ENCODE measurements at places on chromosomes 2 and 18.

GRCh38 chr2:20781656-20782265, 41.1 kb downstream of the LDAH start:
- no peak for DNase-seq

DNA sequence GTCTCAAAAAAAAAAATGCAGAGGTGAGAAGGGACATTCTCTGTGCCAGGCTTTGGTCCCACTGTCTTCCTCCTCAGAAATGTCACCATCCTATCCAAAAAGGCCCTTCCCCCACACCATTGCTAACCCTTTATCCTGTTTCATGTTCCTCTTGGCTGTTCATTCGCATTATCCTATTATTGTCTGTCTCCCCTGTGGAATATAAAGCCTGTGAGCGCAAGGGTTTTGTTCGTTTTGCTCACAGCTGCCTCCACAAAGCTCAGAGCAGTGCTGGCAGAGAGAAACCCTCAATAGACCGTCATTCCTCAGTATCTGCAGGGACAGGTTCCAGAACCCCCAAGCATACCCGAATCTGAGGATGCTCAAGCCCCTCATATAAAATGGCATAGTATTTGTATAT, 91.8 kb downstream of the LOXHD1 start:
- DNase-seq = no peak

DNA sequence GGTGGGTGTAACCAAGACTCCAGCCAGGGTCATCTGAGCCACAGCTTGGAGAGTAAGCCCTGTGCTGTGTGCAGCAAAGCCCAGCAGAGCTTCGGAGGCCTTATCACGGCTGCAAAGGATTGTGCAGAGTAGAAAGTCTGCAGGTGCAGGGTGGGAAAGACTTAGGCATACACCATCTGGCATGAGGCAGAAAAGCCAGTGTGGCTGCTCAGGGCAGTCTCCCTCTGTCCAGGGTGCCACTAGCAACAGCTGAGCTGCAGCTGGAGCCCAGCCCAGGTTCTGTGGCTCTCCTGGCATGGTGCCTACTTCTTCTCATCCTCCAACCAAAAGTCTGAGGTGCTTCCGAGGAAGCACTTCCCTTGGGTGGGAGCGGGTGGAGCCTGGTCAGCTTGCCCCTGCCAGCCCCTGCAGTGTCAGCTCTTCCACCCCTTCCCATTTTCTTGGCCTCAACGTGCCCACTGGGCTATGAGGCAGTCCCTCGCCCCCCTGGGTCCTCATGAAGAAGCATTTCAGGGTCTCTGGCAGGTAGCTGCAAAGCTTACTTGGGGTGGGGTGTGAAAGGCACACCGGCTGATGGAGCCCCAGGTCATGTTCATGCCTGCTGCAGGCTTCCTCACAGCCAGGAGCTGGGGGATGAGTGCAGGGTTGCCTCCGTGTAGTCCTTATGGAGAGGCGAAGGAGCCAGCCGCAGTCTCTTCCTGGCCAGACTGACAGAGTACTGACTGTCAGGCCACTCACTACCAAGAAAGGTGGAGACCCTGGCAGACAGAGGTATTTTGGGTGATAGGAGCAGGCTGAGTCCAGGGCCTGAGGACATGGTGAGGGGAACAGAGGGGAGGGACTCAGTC, 4.8 kb downstream of the AMER3 start:
- DNase-seq = no peak

DNA sequence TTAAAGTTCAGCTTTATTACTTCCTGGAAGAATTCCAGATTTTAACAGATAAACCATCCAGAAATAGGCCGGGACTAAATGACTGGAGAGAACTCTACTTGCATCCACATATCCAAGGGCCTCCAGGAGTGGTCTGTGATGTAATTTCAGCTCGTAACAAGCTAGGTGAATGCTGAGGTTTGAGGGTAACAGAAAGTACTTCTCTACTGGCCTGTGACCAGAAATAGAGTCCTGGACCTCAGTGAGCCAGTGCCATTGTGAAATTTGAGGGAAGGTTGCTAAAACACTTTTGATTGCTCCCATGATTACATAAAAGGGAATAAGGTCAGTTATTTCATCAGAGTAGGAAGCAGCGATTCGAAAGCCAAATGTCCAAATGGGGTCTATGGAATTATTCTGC, 158.1 kb downstream of the DOCK10 start:
- no peak for DNase-seq

DNA sequence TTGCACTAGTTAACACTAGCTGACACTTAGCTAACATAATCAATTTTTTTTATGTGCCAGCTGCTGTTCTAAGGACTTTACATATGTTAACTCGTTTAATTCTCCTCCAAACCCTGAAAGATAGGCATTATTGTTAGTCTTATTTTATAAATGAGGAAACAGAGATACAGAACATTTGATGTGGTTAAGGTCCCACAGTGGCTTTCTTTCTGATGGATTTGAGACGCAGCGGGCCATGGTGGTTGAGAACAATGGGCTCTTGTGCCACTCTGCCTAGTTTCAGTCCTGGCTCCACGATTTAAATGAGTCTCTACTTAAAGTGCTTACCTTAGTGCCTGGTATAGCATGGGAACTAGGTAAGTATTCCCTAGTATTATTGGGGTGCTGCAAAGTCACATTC, 201.9 kb upstream of the SPRED2 start:
- no peak for DNase-seq

GRCh38 chr18:2853926-2854664, 7.3 kb downstream of the EMILIN2 start:
- no peak for DNase-seq

DNA sequence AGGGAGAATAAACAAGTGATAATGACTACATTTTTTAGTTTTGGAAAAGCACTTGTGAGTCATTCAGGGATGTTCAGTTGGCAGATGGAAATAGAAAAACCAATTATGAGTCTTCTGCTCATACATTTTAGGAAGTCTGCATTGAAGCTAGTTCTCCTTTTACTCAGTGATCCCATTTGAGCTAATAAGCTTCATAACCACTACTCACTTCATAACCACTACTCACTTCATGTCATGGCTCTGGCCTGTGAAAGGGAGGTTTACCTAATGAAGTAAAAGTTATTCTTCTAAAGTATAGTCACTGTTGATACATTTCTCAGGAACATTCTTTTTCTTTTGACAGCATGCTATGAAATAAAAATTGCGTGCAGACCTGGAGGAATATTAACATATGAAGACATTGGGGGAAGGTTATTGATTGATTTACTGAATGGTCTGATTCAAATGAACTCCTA, 948.7 kb downstream of the TSN start:
- DNase-seq = no peak

GRCh38 chr2:60047944-60048525, 505.4 kb downstream of the BCL11A start:
- no peak for DNase-seq

DNA sequence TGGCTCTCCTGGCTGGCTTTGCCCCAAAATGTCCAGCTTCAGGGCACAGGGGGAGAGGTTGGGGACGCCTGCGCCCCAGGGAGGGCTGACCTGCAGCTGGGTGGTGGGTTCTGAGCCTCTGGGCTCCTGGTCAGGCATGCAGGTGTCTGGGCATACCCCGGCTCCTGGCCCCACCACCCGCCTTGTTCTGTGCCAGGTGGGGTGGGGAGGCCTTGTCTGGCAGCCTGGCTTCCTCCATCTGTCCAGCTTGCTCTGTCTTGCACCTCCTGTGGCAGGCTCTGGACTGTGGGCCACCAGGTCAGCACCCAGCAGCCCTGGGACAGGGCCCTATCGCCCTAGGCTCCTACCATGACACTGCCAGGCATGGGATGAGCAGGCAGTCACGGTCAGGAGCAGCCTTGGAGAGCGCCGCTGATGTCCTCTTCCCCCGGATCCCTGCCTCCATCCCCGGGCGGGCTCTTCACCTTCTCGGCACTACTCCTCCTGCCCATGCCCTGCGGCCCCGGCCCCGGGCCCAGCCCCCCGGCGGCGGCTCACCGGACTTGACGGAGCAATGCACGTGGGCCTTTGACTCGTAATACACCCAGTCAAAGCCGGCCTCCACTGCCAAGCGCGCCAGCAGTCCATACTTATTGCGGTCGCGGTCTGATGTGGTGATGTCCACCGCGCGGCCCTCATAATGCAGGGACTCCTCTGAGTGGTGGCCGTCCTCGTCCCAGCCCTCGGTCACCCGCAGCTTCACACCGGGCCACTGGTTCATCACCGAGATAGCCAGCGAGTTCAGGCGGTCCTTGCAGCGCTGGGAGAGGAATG, 3.6 kb downstream of the IHH start:
- DNase-seq = no peak

- DNase-seq = no peak
Measured at GRCh38 chr2:83972128-83972527, 487.0 kb downstream of the SUCLG1 start.

DNA sequence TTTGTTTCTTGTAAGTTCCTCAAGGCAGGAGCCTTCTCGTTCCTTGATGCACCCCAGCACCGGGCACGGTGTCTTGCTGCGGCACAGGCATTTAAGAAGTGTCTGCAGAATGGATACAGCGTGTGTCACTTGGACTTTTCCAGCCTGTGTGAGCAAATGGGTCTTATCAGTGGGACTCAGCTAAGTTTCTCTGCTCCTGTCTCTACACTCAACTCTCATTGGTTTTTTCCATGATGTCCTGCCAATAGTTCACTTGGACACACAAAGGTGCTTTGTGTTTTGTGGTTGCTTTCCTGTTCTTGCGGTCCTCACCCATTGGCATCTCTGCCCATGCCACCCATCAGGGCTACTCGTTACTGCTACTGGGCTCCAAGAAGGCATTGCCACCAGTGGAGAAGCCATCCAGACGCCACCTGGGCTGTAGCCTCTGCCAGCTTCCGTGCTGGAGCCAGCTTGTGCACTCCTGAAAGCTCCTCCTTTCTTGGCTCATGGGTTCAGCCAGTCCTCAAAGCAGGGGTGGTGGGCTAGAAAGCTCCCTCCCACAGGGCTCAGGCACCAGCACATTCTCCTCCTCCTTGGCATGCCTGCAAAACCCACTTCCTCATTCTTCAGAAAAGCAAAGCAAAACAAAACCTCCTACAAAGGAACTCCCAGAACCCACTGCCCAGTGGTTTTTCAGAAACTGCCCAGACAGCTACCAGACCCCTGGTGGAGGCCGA, 41.4 kb downstream of the IL1R2 start:
- no peak for DNase-seq

GRCh38 chr2:126995621-126996377, 97.1 kb downstream of the TEX51 start:
- DNase-seq = no peak

- DNase-seq = no peak
Measured at GRCh38 chr2:136510244-136510643, 255.1 kb upstream of the THSD7B start.

DNA sequence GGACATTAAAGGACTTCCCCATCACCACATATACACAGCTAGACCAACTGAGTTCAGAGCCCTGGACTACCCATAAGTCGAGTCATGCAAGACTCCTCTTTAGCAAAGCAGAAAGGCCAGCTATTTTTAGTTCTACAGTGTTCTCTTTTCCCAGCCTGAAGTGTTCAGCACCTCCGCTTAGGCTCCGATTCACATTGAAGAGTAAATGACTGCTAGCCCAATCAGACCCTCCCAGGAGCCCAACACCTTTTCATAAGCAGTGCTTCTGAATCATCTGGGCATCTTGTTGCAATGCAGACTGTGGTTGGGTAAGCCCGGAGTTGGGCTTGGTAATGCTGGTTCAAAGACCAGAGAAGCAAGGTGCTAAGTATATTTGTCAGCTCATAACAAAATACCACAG, 138.6 kb upstream of the MSH6 start:
- DNase-seq = no peak

DNA sequence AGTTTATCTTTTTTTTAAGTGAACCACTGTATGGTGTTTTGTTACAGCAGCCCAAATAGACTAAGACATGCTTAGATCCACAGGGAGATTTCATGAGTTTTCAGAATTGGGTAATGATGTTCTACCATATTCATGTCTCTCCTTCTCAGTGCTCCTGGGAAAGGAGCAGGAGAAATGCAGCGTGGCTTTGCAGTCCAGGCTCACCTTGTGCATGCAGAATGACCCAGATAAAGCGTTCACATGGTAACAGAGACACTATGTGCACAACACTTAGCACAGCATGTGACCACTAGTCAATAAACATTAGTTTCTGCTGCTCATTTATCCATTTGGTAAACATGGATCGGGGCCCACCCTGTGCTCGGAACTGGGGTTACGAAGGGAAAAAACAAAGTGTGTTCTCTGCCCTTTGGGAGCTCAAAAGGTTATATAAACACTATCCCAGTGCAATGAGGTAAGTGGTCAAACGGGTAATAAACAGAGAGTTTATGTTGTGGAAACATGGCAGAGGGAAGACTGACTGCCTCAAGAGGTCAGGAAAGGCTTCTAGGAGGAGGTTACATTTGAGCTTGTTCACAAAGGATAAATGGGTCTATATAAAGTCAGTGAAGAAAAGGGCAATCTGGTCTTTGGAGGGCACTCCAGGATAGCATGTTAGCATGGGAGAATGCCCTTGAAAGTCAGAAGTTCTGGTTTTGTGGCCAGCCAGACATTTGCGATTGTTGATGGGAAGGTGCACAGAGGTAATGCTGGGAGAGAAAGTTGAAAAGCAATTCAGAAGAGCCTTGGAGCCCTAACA, 299.2 kb downstream of the TDRD15 start:
- no peak for DNase-seq

GRCh38 chr18:50111398-50111797, 83.5 kb downstream of the MYO5B start:
- no peak for DNase-seq

DNA sequence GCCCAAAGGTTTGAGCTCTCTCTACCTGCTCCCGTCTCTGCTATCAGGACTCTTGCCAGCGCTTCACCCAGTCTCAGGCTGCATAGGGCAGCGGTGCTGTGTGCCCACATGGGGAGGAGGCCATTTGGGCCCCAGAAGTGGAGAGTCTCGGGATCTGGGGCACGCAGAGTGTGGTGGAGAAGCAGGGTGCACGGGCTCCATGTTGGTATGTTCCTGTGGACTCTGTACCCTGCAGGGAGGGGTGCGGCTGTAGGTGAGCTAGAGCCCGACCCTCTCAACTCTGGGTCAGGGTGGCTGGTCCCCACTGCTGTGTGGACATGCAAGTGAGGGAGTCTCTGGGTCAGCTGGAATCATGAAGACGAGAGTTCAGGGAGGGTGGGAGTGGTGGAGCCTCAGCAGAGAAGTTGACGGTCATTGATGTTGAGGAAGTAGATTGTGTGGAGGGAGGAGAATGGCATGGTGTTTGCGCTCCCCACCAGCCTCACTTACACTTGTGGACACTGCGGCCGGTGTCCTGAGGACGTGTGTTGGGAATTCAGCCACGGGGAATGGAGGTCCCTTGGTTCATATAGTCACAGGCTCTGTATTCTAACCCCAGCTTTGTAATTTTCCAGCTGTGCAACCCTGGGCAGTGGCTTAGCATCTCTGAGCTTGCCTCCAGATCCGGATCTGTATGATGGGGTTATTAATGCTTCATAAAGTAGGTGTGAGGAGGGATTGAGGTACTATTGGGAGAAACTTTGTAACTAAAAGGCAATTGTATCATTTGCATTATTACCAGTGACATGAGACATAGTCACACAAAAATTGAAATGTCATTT, 840 bp upstream of the PSD4 start:
- DNase-seq = no peak

GRCh38 chr18:2654928-2655177, 673 bp upstream of the SMCHD1 start:
- peak; percentile 66 for DNase-seq

GRCh38 chr2:41924709-41925408, 123.0 kb upstream of the PKDCC start:
- no peak for DNase-seq

- no peak for DNase-seq
Measured at GRCh38 chr18:30676053-30676480, 366.5 kb downstream of the DSC3 start.

- peak; percentile 4 for DNase-seq
Measured at GRCh38 chr18:26487437-26487836, 60.9 kb downstream of the KCTD1 start.

GRCh38 chr2:3429066-3429610, 49.6 kb downstream of the TRAPPC12 start:
- DNase-seq = no peak
